ENCODE measurements at places on chromosomes 1 and 21.

- no peak for DNase-seq
Measured at GRCh38 chr1:156167536-156167935, 14.2 kb downstream of the SEMA4A start.

DNA sequence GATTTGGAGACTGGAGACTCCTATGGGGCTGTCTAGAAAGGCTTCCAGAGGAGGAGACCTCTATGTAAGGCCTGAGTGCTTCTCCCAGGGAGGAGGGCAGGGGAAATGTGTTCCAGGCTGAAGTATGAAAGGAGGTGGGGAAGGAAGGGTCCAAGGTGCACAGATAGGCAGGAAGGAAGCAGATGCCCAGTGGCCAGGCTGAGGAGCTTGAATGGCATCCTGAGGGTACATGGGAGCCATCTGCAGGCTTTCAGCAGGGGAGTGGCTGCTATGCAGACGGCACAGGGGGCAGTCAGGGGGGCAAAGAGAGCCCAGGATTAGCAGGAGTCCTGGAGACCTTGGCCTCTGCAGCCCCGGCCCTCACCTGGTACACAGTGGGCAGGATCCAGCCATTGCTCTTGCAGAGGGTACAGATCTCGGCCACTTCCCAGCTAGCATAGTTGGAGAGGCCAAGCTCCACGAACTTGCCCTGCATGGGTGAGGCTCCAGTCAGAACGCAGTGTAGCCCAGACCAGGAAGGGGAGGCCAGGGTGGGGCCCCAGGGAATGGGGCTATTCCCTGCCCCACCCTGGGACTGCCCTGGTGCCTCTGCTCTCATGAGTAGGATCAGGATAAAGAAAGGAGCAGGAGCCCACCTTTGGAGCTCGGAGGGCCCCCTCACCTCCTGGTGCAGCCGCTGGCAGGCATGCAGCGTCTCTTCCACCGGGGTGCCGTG lies 4.0 kb downstream of the AKR7A2 start:
- DNase-seq, result no peak

DNA sequence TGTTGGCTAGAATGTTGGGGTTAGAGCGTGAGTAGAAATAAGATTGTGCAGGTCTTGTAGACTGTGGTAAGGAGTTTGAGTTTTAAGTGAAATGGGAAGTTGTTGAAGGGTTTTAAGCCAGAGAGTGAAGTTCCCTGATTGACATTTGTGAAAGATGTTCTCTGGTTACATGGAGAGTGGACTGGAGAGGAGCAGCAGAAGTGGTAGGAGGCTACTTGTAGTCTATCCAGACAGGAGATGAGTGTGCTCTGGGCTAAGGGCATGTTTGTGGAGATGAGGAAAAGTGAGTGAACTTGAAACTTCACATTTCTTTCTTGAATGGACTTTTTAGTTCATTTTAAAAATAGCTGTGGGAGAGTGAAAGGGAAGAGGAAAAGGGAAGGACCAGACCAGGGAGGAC lies 37.0 kb downstream of the F3 start:
- no peak for DNase-seq

DNA sequence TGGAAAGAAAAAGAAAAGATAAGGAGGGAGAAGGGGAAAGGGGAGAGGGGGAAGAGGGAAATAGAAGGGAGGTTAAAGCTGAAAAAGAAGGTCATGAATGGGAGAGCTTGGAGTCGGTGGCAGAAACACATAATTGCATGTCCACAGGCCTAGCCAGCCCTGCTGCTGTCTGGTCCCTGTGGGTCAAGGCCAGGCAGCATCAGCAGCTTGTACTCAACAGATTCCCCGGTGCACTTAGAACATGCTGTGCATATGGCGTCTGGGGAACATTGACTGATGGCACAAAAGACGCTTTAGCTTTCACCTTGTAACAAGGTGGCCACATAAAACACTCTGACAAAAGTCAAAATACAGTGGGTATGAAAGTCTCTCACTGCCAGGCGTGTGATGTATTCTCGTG lies 25.9 kb downstream of the COG2 start:
- DNase-seq, result no peak

GRCh38 chr21:42149656-42150473 lies 69.1 kb upstream of the ABCG1 start:
- no peak for DNase-seq

GRCh38 chr1:5010656-5011055 lies 356.2 kb downstream of the AJAP1 start:
- no peak for DNase-seq

- no peak for DNase-seq
Measured at GRCh38 chr1:16387201-16388188, 20.5 kb downstream of the SZRD1 start.

GRCh38 chr1:39623053-39623452 lies 16.4 kb downstream of the HEYL start:
- no peak for DNase-seq

GRCh38 chr1:100183370-100183769 lies 5.3 kb upstream of the LRRC39 start:
- DNase-seq, result no peak

GRCh38 chr1:119040489-119040888 lies 52.3 kb upstream of the TBX15 start:
- no peak for DNase-seq

DNA sequence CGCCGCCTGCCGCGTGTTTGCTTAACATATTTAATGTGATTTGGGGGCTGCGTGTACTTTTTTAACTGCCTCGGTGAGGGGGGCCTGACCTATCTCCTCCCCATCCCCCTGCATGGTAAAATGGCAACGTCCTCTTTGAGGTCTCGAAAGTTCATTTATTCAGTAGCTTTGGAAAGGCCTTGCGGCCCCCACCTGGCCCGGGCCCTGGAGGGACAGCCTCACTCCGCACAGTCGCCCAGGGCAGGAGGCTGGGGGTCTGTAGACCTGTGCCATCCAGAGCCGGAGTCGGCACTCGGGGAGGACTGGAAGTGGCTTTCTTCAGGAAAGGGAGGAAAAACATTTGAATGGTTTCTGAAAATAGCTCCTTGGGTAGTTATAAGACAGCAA lies 38.0 kb upstream of the ACTRT2 start:
- DNase-seq, result no peak

DNA sequence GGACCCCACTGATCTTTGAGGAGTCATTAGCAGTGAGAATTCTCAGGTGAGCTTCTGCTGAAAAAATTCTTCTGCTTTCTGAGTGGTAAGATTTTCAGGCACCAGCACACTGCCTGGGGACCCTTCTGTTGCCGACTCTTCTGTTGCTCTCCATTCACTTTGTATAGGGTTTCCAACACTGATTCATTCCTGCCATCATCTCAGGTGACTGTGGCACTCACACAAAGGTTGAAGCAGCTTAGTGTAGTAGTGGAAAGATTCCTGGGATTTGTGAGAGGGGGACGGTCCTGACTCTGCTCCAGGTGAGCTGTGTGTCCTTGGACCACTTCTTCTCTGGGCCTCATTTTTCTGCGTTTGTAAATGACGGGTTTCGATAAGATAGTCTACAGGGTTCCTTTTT lies 9.4 kb downstream of the UTP11 start:
- DNase-seq, result no peak

GRCh38 chr1:111789142-111789541 lies 33.4 kb downstream of the DDX20 start:
- DNase-seq, result no peak

DNA sequence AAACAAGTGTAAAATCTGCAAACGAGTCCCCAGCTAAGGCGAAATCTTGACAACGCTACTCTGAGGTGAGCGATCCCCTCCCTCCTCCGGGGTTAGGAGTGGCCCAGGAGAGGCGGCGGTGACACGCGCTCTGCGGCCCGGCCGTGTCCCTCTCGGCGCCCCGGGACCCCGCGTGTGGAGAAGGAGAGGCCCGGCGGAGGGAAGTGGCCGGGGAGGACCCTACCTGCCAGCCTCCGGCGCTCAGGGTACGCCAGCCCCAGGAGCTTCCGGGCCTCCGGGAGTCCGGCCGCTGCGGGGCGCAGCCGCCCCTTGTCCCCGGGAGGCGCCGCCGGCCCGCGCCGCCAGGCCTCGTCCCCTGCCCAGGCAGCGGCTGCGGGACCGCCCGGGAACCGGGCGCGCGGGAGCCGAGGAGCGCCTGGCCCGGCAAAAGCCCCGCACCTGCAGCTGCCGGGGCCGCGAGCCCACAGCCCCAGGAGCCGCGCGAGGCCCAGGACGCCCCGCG lies 543 bp downstream of the ABCB10 start:
- DNase-seq, result peak; percentile 68

DNA sequence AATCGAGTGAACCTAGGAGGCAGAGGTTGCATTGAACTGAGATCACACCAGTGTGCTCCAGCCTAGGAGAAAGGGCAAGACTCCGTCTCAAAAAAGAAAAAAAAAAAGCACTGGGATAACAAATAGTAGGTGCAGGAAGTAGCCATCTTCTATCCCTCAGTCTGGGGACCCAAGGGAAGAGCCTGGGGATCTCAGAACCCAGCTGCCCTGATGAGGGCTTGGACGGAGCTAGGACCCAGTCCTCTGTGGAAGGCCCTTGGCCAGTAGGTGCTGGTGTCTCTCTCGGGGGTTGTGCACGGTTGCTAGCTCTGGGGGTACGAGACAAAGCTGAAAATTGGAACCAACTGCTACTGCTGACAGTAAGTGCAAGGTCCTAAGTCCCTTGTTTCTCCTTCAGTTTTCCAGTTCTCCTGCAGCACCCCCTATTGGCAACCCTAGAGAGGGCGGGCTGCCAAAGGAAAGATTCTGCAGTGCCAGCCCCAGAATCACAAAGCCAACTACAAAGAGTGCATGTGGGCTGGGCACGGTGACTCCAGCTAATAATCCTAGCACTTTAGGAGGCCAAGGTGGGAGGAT lies 57.6 kb upstream of the KIF1B start:
- peak; percentile 66 for DNase-seq

DNA sequence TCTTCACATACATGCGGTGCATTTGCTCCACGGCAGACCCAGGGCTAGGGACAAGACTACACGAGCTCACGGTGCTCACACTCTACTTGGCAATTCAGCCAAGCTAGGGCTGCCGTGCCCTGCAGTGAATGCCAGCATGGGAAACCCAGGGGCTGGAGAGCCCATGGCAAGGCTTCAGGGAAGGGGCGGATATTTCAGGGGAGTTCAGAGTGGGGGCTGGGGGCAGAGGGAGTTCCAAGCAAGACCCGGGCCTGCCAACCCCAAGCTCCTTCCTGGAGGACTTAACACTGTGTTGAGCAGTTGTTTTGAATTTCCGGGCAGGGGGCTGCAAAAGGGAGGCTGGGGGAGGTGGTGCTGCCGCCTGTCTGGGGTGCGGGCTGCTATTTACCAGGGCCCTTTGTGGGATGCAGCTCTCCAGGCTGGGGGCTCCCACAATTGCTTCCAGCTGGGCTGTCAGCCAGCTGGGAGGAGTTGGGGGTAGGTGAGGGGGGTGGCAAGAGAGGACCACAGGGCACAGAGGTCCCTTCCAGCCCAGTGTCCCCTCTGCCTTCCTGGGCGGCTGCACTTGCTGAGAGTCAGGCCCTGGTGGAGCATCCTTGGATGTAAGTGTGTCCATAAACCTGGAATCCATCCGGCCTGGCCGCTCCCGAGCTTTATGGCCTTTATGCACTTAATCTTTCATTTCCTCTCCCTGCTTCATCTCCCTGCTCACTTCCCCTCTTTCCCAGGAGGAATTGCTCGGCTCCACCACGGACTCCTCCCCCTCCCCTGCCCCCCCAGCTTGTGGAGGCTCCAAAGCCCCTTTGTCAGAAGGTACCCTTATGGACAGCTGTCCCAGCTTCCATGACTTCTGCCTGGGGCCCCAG lies 55.8 kb upstream of the SSBP3 start:
- DNase-seq, result no peak

GRCh38 chr1:9960706-9961562 lies 17.7 kb downstream of the NMNAT1 start:
- DNase-seq, result no peak

GRCh38 chr1:178768423-178768822 lies 43.4 kb downstream of the RALGPS2 start:
- peak; percentile 35 for DNase-seq

GRCh38 chr1:241701483-241702295 lies 49.6 kb downstream of the WDR64 start:
- DNase-seq, result no peak

DNA sequence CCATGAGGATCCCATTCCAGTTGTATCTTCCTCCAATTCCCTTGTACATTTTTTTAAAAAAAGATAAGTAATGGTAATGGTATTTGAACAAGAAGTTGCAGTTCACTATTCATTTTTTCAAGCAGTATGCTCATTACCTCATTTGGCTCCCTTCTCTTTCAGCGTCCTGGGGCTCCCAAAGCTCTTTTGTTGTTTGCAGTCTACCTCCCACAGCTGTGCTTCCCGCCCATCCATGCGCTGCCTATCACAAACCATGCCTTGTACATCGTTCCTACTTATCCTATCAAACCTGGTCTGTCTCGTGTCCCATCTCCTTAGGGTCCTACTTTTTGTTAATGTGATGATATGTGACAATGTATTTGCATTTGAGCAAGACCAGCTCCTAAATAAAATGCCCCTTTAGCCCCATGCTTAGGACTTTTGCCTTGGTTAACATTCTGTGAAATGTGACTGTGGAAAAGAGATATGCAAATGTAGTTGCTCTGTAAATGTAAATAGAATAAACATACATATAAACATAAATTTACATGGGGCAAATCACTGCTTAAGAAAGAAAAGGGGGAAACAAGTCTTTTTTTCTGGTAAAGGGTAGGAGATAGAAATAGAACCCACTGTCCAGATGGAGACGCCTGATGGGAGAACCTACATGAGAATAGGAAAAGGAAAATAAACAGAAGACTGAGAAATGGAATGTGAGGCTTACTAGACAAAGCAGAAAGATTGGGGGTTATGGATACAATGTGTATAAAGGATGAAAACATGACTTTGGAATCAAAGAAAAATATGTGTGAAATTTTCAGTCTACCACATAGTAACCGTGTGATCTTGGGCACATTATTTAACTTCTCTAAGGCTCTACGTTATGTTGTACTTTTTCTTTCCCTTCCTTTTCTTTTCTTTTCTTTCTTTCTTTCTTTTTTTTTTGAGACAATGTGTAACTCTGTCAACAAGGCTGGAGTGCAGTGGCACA lies 59.8 kb upstream of the PLXNA2 start:
- DNase-seq, result no peak

DNA sequence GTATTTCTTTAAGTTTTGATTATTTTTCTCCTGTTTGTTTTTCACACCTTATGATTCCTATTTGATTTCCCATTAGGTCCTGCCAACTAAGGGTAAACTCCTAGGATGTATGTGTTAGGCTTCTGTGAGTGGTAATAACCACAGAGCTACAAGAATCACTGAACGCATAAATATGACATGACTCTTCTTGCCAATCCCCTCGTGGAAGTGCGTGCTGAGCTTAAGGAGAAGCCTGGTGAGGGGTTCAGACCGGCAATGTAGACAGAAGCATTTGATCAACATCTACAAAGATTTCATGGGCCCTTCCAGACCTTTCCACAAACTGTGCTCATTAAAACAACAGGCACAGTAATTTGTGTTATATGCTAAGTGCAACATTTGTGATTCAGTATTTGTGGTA lies 273.8 kb upstream of the SNX7 start:
- no peak for DNase-seq

DNA sequence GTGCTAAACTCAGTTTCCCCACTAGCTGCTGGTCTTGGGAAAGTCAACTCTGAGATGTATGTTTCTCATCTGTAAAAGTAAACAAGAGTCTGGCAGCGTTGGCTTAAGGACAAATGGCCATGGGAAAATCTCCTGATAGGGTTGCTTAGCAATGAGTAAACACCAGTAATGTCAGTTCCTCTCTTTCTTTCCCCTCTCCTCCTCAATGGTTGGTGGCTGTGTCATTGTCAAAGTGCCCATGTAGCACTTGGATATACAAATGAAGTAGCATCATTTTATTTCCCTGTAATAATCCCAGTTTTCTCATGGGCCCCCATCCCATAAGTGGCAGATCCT lies 2.2 kb upstream of the FYB2 start:
- DNase-seq, result no peak
